Activated CD4-positive, alpha-beta T cell treated with anti-CD3 and anti-CD28 coated beads for 4 hours (primary cell): ENCODE measurements at places on chromosomes 2 and 18.

- no peak for DNase-seq
These were observed 102.9 kb downstream of the TSN start for GRCh38 chr2:121858369-121858768.

- no peak for DNase-seq
These were observed 18.7 kb downstream of the CLK1 start for GRCh38 chr2:200845669-200846325.

DNA sequence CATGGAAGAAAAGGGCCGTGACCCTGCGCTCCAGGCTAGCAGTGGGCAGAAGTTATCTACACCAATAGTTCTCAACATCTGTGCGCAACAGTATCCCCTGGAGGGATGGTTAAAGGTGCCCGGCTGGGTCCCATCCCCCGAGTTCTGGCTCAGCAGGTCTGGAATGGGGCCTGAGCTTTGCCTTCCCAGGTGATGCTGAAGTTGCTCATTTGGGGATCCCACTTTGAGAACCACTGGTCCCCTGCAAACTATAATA, 31.1 kb downstream of the DNMT3A start:
- no peak for DNase-seq

DNA sequence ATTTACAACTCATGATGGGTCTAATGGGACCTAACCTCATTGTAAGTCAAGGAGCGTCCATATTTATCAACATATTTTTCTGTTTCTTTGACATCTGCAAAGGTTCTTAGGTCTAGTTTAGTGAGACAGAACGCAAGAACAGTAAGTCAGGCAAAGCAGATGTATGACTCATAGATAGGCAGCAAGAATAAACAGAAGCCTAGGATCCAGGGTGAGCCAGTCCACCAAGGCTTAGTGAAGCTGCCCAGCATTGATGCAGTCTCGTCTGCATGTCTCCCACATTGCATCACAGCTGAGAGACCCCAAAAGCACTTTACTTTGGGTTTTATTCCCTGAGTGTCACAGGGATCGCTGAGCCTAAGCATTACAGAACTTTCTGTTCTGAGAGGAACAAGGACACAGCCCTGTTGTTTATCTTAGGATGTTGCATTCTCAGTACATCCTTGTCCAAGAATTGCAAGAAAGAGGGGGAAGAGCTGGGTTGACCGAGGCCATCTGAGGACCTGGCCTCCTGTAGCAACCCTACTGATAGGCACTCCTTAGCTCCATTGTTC, 29.6 kb upstream of the TMEM177 start:
- DNase-seq, result no peak

- DNase-seq, result no peak
These were observed 74.9 kb upstream of the KLF7 start for GRCh38 chr2:207240649-207241048.

- no peak for DNase-seq
These were observed 53.8 kb upstream of the SPTBN1 start for GRCh38 chr2:54402350-54402749.

- no peak for DNase-seq
These were observed 84.7 kb downstream of the GLI2 start for GRCh38 chr2:120820263-120820952.

DNA sequence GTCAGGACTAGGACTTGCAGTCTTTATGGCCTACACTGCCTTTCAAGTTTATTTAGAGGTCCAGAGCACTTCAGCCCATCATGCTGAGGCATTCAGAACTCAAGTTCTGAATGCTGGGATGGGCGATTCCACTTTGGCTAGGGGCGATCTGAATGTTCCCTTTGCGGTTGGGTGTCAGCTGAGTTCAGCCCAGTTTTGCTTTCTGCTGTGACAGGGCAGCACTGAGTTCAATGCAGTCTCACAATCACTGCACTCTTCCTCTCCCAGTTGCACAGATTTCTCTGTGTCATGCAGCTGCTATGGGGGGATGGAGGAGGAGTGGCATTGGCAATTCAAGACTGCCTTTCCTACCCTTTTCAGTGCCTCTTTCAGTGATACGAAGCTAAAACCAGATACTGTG, 1232.0 kb upstream of the FAM98A start:
- no peak for DNase-seq

- no peak for DNase-seq
These were observed 111.0 kb upstream of the MAP3K20 start for GRCh38 chr2:172964511-172965139.

DNA sequence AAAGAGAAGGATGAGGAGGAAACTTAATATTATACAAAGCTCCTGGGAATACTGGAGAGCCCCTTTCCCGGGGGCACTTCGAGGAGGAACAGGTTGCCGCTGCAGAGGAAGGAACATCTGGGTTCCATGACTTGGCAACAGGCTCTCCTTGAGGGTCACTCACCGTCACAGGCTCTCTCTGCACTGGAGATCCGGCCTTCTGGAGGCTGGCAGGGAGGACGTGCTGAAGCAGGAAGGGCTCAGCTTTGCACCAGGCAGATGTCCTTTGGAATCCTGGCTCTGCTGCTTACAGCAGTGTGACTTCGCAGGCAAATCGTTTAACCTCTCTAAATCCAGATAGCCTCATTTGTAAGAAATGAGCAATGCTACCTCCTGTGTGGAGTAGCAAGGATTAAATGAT, 2.9 kb upstream of the DPYSL5 start:
- DNase-seq, result no peak

DNA sequence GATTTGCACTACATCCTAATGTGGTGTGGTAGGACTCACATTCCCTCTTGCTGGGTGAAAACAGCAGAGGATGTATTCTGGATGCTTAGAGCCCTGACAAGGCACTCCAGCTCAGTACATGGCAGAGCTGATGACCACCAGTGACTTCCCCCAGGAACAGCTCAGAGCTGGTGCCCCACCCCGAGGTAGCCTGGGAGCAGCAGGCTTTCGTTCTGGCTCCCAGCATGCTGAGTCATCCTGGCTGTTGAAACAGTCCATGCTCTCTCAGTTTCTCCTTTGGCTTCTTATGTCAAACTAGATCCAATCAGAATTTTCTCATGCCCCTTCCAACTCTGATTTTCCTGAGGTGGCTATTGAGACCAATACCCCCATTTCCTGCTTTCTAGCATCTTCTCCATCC, 438.2 kb downstream of the NBAS start:
- DNase-seq, result no peak

GRCh38 chr2:144515696-144516410, 4.1 kb downstream of the ZEB2 start:
- DNase-seq, result no peak
